ENCODE measurements at places on chromosomes 5 and 9.

GRCh38 chr9:6354072-6354686, 26.0 kb downstream of the TPD52L3 start:
- peak; percentile 21 for DNase-seq

- DNase-seq = no peak
Measured at GRCh38 chr9:33112094-33112493, 35.6 kb upstream of the SMU1 start.

DNA sequence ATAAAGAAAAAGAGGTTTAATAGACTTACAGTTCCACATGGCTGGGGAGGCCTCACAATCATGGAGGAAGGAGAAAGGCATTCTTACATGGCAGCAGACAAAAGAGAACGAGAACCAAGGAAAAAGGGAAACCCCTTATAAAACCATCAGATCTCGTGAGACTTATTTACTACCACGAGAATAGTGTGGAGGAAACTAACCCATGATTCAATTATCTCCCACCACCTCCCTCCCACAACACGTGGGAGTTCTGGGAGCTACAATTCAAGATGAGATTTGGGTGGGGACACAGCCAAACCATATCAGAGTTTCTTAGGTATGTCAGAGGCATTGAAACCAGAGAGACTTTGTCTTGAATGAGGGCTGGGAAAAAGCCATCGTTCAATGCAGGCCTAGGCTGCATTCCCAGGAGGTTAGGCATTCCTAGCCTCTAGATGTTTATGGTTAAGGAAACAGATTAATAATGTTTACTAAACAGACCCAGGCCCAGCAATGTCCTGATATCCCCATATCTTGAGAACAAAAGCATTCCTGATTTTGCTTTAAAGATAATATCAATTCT, 7.5 kb upstream of the PAIP1 start:
- DNase-seq = no peak

DNA sequence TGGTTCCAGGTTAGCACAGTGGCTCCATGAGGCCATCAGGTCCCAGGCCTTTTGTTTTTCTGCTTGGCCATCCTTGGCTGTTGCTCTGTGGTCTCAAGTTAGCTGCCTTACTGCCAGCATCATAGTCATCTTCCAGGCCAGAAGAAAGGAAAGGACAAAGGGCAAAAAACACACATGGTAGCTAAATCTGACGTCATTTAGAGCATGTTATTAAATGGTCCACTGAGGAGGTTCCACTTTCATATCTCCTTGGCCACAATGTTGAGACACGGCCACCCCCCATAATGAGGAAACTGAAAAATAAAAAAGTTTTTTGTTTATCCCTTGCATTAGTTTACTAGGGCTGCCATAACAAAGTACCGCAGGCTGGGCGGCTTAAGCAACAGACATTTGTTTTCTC, 106.4 kb upstream of the NIPBL start:
- DNase-seq = no peak

DNA sequence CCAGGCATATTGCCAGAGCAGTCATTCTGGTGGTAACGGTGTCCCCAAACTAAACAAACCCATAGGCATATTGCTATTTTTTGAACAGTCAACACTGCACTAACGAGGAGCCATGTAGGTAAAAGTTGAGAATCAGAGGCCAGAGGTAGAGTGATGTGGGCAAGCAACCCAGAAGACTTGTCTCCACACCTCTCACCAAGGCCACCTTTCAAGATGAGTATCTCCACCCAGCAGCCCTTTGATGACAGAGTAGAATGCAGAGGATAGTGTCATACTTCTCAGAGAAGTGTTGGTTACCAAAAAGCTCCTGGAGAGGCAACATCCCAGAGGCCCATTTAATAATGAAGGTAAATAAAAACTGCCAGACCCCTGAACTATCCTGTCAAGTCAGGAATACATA, 63.9 kb downstream of the FCHO2 start:
- DNase-seq = no peak

DNA sequence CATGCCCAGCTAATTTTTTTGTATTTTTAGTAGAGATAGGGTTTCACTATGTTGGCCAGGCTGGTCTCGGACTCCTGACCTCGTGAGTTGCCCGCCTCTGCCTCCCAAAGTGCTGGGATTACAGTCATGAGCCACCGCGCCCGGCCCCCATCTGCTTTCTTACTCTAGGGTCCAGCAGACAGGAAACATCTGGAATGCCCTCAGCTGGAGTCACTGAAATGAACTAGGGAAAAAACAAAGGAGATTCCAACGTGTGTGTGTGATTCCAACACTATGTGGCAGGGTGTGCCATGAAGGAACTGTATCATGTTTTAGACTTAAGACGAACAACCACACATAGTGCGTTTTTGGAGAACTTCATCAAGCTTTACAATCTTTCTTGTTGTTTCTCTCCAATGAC, 540.1 kb upstream of the DAP start:
- no peak for DNase-seq

- DNase-seq = no peak
Measured at GRCh38 chr5:43286623-43287022, 26.6 kb downstream of the HMGCS1 start.

GRCh38 chr5:153672347-153673090, 182.0 kb downstream of the GRIA1 start:
- no peak for DNase-seq

DNA sequence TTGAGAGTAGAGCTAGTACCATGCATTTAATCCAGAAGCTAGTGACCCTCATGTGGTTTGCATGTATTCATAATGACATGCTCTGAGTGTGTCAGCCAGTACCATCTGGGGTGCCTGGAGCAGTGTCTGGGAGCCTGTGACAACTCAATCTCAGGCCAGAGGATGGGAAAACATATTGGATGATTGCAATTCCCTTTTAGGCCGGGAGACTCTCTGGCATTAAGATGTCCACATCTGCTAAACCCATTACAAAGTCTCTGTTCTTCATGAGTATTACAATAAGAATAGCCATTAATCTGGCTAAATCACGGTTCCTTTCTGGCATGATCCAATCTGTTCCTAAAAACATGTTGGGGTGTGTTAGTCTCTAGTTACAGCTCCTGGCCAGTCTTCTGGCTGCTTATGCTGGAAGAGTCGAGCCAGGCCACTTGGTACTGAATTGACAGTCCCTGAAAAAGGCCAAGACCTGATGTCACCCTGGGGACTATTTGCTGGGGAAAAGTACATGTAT, 475.7 kb downstream of the ENC1 start:
- DNase-seq = no peak

- DNase-seq = no peak
Measured at GRCh38 chr5:3331819-3332218, 263.8 kb upstream of the IRX1 start.

DNA sequence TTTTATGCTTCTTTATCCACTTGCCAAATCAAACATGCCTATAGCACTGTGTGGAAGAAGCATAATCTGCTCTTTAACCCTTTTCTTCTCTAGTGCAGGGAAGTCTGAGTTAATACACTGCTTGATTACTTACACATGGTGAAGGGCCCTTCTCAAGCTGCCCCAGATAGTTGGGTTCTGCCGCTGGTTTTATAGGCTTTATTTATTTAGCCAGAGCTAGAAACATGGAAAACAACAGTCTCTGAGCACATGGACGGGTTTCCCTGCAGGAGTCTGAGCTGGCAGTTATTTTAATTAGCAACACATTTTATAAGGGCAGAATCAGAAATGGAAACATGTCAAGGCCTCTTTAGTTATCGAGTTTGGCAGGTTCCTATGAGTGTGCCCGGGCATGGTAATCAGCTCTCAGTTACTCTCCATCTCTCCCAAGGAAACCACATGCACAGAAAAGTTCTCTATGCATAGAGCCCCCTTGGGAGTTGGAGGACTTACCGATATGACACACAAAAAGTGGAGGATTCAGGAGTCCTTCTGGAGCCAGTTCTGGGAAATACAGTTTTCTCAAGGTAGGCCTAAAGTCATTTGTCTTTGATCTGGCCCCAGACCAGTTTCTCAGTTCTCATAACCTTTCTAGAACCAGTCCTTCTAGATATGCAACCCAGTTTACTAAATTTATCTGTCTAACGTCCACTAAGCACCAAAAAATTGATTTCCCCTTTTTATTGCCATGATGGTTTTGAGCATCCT, 564.8 kb downstream of the ACTL7B start:
- no peak for DNase-seq

- no peak for DNase-seq
Measured at GRCh38 chr5:114361724-114362196, at the start of gene KCNN2. Gene KCNN2, plus strand, starts transcription at chr5:114362070. Its CDS starts 70 bp downstream, at chr5:114362140.

GRCh38 chr5:125967576-125967975, 455.6 kb upstream of the GRAMD2B start:
- no peak for DNase-seq

DNA sequence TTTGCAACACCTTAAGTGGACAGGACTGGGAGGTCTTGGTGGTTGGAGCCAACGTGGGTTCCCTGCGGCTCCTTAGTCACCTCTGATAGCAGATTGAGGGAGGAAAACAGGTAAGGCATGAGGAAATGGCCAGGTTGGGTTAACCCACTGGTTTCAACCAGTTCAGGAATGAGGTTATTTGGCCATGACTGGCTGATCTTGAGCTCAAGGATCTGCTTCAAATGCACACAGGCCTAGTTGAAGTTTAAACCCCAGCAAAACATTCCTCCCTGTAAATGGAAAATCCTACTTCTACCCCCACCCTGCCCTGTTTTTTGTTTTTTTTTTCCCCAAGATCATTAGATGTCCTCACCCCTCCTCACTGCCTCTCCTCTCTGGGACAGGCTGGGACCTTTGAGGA, 3.2 kb upstream of the NUP214 start:
- no peak for DNase-seq

GRCh38 chr5:113029614-113030013, 53.0 kb downstream of the DCP2 start:
- DNase-seq = no peak

- no peak for DNase-seq
Measured at GRCh38 chr5:9781890-9782289, 151.7 kb upstream of the TAS2R1 start.

- DNase-seq = no peak
Measured at GRCh38 chr5:6826756-6827155, 113.5 kb downstream of the TENT4A start.

- DNase-seq = no peak
Measured at GRCh38 chr5:146873186-146873917, 5.2 kb downstream of the PPP2R2B start.

DNA sequence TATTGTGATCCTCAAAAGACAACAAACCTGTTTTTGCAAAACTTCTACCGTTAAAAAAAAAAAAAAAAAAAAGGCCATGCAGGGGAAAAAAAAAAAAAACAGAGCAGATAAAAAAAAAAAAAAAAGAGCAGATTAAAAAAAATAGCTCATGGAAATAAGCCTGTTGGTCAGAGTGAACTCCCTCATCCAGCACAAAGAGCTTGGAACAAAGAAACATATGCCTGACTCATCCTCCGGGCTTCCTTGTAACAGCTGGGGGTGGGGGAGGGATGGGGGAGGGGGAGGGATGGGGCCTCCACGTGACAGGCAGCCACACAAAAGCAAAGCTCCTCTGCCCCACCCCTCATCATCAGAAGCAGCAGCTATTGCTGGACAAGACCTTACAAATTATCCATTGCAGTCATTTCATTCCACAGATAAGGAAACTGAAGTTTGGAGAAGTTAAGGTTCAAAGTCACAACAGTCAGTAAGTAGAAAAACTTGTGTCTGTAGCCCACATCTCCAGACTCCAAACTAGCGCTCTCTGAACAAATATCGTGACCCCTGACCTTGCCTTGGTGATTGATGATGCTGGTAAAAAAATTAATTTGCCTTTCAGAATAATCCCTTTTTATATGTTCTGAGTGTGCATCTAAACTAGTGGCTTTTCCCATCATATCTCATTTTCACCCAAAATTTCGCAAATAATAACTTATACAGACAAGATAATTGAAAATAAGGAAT, 38.9 kb downstream of the SLC35D2 start:
- no peak for DNase-seq

DNA sequence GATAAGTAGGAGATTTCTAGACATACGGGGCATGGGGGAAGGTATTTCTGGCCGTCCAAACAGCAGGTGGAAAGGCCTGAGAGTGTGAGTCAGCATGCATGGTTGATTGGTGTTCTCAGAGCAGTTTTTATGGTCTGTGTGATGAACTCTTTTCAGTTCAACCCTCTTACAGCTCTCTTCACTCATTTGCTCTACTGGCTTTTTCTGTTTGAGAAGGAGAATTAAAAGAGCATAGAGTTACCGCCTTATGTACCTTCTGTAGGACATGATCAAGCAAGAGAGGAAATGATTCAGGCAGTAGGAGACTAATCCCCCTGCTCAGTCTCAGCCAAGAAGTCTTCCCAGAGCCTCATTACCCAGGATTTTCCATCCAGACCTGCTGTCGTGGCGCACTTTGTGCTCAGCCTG, 92.4 kb downstream of the PRDM6 start:
- DNase-seq = no peak

DNA sequence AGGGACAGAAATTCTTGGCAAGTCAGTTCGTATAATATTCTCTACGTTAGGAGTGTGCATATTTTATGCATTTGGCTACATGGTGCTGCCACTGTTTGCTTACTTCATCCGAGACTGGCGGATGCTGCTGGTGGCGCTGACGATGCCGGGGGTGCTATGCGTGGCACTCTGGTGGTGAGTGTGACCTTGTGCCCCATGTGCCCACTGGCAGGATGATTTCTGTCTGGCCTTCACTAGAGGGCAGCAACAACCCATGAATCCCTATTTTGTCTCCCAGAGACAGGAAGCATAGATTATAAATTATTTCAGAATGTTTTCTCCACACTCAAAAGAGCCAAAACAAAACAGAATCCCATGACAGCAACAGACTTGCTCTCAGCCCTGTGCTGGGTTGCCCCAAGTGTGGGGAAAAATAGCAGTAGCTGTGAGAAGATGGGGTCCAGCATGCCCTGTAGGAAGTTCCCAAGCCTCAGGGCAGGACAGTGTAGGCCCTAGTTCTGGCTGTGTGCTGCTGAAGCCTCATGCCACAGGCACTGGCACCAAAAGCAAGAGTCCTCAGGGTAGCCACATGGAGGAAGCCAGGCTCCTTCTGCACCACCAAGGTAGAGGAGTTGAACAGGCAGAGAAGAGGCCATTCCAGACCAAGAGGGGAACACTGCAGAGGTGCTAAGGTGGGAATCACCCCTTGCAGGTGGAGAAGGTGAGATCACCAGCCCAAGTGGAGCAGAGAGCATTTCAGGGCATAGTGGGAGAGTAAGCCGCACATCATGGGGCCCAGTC, 16.0 kb downstream of the SLC22A5 start:
- DNase-seq = peak; percentile 85

GRCh38 chr5:4199049-4199841, 603.6 kb downstream of the IRX1 start:
- DNase-seq = no peak

DNA sequence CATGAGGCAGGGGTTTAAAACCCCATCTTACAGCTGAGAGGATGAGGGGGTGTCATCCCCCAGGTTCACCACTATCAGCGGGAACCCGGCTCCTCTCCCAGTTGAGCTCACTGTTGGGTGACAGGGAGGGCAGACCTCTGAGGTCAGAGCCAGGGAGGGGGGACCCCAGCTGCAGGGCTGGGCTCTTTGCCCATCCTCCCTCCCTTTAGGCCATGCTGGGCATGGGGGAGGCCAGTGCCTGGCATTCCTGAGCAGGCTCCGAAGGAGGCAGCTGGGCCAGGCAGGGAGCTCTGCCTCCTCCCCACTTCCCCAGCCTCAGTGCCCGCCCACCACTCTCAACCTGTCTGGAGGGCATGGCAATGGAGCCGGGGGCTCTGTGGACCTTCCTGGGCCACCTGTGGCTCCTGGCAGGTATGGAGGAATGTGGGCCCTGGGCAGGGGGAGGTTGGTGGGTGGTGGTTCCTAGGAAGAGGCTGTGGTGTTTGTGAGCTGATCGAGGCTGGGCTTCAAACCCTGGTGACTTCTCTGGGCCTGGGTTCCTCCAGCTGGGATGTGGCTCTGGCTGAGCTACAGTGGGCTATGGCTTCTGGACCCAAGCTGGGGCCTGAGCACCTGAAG, 12.6 kb downstream of the CRB2 start:
- no peak for DNase-seq

- DNase-seq = no peak
Measured at GRCh38 chr5:59721741-59722140, 171.8 kb downstream of the PDE4D start.
